ENCODE measurements at places on chromosomes 13 and 19.

- DNase-seq: no peak
These were observed 5.9 kb downstream of the RPL18A start for GRCh38 chr19:17865364-17866311.

DNA sequence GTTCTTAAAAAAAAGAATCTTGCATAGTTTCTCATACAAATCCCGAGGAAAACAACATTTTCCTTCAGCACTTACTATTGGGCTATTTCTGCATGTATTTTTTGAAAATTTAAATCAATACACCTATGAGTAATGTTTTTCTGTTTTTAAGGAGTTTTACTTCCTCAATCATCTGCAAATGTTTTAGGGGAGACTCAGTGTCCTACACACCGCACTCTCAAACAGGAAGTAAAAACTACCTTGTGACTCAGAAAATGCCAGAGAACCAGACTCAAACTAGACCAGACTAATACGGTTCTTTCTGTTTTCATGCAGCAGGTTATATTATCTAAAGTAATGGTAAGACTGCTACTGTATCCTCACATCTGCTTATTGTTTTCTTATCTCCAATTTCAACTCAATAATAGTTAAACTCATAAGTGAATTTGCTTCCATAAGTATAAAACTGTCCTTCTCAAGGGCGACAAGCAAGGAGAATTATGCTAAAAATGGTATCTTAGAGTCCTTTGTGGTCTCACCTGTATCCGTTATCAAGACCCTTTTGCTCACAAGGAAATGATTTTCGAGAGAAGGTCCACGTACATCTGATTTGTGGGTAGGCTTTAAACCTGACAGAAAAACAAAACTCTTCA lies 52.5 kb downstream of the FLT3 start:
- DNase-seq: no peak

- DNase-seq: no peak
These were observed 16.6 kb upstream of the ZNF253 start for GRCh38 chr19:19849056-19849455.

GRCh38 chr13:106415442-106415841 lies 120.0 kb downstream of the EFNB2 start:
- DNase-seq: no peak

GRCh38 chr13:110630566-110631119 lies 15.3 kb downstream of the NAXD start:
- no peak for DNase-seq
